Activated T-helper 1 cell treated with anti-CD3 and anti-CD28 coated beads, Interleukin-12 subunit alpha, Interleukin-12 subunit beta, Interleukin-2, Interleukin-4 antibody, amounts not matched to agents 30 ng/mL and 10 ng/mL and 1 ng/mL, durations not matched to agents 14 hours and 24 hours and 36 hours (primary cell): ENCODE measurements at places on chromosomes 3 and 15.

DNA sequence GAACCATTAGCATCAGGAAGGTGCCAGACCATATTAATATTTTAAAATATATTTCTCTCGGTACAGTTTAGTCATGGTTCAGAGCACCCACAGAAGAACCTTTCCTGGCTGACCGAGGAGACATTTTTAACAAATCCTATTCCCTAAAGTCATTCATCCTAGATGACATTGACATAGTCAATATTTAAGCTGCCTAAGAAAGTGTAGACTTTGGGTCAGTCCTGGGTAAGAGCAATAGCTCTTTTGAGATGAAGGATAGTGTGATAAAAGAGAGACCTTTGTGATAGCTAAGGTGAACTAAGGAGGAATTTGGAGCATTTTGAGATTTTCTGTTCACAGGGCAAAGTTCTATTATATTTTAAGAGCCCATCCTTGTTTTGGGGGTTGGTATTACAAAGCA is 47.5 kb downstream of the ZNF609 start:
- no peak for DNase-seq

- no peak for DNase-seq
Observed at GRCh38 chr15:93855181-93855826, 376.1 kb upstream of the MCTP2 start.

GRCh38 chr3:184242297-184242685 is 6.5 kb downstream of the ALG3 start:
- no peak for DNase-seq

DNA sequence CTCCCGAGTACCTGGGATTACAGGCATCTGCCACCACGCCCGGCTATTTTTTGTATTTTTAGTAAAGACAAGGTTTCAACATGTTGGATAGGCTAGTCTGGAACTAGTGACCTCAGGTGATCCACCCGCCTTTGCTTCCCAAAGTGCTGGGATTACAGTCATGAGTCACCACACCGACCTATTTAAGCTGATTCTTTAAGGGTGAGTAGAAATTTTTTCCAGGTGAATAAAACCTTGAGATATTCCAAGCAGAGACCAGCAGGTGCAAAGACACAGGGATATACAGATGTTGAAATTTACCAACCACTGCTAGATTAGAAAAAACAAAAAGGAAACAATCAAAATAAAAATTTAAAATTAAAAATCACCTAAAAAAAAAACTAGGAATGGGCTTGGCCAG is 74.4 kb upstream of the CHRNB4 start:
- no peak for DNase-seq

DNA sequence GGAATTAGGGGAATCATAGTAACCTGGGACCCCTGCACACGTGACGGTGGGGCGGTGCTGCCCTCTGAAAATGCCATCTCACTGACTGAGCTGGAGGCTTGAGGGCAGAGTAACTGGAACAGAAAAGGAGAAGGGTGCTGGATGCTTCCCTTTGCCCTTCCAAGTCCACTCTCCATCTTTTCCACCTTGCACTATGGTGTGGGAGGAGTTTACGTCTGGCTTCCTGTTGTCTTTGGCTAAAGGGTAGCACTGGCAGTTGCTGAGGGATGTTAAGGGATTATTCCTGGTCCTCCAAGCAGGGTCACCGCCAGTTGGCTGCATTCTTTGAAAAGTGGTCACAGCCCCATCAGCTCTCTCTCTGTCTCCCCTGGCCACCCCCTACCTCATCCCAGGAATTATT is 129.4 kb upstream of the SNTN start:
- DNase-seq: no peak

GRCh38 chr15:67834581-67835296 is 5.1 kb downstream of the RNU6-1 start:
- DNase-seq: no peak

- no peak for DNase-seq
Observed at GRCh38 chr3:128343287-128344051, 123.2 kb downstream of the DNAJB8 start.

DNA sequence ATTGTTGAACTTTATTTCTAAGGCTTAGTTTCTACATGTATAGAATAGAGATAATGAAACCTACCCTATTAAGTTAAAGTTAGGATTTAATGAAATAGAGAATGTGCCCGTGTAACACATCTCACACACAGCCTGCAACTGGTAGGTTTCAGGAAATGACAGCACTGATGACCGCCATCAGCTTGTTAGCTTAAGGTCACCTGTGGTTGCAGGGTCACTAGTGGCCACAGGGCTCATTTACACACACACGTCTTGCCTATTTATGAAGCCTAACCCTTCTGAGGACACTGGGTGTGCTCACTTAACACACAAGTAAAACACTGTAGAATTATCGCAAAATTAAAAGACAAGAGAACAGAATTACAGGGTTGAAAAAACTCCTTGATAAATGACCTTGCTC is 20.1 kb downstream of the CHRM5 start:
- DNase-seq: no peak

- DNase-seq: no peak
Observed at GRCh38 chr3:71621825-71622537, 38.5 kb upstream of the FOXP1 start.

DNA sequence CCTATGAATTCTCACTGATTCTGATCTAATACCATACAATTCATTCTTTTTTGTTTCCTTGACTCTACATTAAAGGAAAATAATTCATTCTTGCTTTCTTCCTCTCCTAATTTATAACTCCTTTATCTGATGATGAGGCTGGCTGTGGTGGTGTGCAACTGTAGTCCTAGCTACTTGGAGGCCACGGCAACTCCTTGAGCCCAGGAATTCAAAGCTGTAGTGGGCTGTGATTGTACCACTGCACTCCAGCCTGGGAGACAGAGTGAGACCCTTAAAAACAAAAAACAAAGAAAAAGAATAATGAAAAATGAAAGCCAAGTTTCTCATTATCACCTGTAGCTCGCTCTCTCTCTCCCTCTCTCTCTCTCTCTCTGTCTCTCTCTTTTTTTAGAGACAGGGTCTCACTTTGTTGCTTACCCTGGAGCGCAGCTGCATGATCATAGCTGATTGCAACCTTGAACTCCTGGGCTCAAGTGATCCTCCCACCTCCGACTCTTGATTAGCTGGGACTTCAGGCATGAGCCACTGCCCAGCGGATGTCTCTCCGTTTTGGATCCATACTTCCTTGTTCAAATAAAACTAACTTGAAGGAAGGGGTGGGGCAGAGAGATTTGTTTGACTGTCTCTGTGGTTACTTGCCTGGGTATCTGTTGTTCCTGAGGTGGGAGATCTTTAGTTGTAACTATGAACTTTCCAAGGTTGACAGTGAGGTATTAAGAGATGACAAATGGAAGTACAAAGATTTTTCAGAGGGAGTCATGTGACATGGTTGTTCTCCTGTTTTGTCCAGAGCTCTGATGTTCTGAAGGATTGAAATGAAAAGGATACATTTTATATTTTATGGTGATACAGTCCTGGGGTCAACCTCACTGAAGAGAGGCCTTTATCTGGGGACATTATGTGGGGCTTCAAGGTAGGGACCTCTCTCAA is 46.9 kb downstream of the STARD9 start:
- DNase-seq: no peak

- no peak for DNase-seq
Observed at GRCh38 chr3:135087782-135088181, 292.7 kb downstream of the EPHB1 start.

- no peak for DNase-seq
Observed at GRCh38 chr3:23496165-23496564, 293.0 kb downstream of the UBE2E2 start.

DNA sequence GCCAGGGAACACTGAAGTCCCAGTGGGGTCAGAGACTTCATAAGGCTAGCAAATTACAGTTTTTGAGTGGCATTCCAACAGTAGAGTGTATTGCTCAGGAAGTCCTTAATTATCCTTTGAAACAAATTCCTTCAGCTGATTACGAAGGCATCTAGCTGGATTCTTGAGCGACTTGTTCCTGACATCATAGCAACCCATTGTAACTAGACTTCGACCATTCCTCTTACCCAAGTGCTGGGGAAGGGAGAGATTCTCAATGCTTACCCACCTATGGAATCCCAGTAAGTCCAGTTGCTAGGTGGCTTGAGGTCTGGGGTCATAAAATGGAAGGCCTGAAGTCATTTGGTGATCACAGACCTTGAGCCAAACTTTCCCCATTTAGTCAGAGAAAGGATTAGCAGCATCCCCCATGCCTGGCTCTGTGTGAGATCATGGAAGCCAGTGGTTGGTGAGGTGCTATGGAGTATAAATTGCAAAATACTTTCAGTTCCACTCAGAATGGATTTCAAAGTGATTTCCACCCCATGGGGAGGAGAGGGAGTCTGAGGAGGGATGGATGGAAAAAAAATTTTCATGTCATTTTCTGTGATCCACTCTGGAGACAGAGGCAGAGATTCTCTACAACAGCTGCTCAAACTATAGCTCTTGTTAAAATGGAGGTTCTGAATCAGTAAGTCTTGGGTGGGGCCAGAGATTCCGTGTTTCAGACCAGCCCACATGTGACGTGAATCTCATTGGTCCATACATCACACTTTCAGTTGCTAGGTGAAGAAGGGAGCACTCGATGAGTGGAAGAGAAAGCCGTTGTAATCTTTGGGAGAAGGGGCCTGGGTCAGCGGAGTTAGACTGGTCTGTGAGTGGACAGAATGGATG is 45.7 kb downstream of the CD86 start:
- no peak for DNase-seq

GRCh38 chr3:52295671-52296208 is 8.1 kb downstream of the GLYCTK start:
- no peak for DNase-seq

- no peak for DNase-seq
Observed at GRCh38 chr3:37955918-37956707, 34.5 kb upstream of the VILL start.

GRCh38 chr3:133292296-133292695 is 107.6 kb upstream of the BFSP2 start:
- no peak for DNase-seq

GRCh38 chr15:33360886-33361285 is 50.1 kb downstream of the RYR3 start:
- DNase-seq: no peak

GRCh38 chr15:99324082-99324620 is 72.9 kb downstream of the LRRC28 start:
- no peak for DNase-seq

DNA sequence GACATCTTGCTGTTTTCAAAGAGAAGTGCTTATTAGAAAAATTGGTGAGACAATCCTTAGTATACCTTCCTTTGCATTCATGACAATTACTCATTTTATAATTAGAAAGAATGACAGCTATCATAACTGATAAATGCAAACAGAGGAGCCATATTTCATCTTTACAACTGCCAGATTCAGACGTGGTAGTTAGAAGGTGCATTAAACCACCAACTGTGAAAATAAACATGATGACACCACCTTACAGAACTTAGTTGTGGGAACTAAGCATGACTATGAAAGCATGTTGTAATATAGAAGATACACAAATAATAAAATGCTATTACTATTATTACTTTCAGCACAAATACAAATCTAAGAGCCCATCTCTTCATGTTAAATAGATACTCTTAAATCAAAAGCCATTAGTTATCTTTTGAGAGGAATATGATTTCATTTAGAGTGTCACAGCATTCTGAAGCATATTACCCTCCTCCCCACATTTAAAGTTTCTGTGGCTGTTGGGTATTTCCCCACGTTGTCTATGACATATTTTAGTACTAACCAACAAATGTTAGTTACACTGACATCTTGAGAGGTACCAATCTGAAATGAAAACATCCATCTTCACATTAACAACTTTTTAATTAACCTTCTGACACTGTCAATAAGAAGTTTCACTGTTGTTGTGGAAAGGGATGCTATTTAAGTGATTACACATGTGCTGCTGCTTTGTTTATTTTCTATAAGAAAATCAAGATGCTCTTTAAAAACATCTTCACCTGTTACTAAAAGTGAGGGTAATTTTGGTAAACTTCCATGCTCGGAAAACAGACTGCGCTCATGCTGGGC is 163.8 kb downstream of the LSAMP start:
- no peak for DNase-seq

GRCh38 chr15:63998489-63998888 is 47.8 kb downstream of the DAPK2 start:
- DNase-seq: no peak

- no peak for DNase-seq
Observed at GRCh38 chr15:50176869-50177268, 5.1 kb upstream of the SLC27A2 start.

- DNase-seq: no peak
Observed at GRCh38 chr3:179464323-179465092, 13.2 kb upstream of the GNB4 start.

DNA sequence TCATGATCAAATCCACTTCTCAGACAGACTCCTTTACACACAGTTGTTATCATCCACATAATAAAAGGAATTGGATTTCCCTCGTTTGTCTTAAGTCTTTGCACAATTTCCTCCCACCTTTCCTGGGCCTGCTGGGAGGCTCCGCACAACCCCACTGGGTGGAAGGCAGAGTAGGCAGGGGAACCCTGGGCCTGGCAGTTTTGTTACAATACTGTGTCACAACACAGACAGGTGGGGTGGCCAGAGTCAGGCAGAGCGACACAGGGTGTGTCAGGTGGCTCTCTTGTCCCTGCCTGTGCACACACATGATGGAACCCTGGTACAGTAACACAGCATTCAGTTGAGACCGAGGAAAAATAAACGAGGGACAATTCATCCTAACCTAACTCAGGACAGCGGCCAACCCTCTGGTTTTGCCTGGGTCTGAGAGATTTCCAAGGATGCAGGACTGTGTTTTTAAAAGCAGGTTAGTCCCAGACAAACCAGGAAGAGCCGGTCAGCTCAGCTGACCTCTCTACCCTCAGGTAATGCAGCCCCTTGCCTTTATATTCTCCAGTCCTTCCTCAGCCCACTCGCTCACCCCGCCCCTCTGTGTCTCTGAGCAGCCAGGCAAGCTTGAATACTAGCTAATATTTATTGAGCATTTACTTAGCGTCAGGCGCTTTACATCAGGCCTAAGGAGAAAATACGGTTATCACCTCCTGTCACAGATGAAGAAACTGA is 8.8 kb upstream of the FAM174B start:
- DNase-seq: no peak

DNA sequence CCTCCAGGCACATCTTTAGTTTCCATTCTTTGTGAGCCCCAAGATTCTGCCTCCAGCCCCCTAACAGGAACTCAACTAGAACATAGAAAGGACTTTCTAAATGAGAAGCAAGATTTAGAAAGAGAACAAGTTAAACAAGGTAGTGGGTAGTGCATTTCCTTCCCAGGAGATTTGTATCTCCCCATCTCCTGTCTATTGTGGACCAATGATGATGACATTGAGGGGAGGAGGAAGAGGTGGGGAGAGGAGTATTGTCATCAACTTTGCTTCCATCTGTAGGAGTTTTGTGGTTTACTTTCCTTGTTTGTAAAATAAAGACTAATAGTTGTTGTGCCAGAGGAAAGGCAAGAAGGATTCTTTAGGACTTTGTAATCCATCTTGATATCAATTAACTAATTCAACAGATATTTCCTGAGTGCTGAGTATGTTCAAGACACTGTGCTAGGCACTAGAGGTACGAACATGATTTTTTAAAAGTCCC is 235.3 kb upstream of the ROPN1 start:
- DNase-seq: no peak

GRCh38 chr3:185498503-185499396 is at the start of gene TMEM41A:
TMEM41A (minus strand) TSS chr3:185499035; CDS start chr3:185498961, 74 bp downstream.
- peak; percentile 87 for DNase-seq

GRCh38 chr15:25741256-25741580 is 121.9 kb downstream of the ATP10A start:
- DNase-seq: no peak

- no peak for DNase-seq
Observed at GRCh38 chr3:71070497-71071463, 512.7 kb downstream of the FOXP1 start.

- DNase-seq: no peak
Observed at GRCh38 chr3:112925560-112925959, 49.3 kb downstream of the CD200R1 start.

- no peak for DNase-seq
Observed at GRCh38 chr3:157427901-157428300, 8.7 kb upstream of the PTX3 start.
